ENCODE measurements at places on chromosomes 2 and 18.

DNA sequence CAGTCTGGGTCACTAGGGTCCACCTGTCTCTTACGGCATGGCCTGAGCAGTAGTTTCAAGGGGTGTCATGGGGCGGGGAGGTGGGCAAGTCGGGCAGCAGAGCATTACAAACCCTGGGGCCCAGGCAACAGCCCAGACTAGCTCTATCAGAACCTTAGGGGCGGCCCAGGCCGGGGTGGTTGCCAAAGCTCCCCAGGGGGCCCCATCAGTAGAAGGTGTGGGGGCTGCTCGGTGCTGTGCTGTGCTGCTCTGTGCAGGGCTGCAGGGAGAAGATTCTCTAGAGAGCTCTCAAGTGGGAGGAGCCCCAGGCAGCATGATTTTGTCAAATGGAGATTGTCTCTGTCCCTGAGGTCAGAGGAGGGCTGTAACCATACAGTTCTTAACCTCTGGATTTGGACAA lies 36.4 kb upstream of the SLC14A1 start:
- no peak for DNase-seq

DNA sequence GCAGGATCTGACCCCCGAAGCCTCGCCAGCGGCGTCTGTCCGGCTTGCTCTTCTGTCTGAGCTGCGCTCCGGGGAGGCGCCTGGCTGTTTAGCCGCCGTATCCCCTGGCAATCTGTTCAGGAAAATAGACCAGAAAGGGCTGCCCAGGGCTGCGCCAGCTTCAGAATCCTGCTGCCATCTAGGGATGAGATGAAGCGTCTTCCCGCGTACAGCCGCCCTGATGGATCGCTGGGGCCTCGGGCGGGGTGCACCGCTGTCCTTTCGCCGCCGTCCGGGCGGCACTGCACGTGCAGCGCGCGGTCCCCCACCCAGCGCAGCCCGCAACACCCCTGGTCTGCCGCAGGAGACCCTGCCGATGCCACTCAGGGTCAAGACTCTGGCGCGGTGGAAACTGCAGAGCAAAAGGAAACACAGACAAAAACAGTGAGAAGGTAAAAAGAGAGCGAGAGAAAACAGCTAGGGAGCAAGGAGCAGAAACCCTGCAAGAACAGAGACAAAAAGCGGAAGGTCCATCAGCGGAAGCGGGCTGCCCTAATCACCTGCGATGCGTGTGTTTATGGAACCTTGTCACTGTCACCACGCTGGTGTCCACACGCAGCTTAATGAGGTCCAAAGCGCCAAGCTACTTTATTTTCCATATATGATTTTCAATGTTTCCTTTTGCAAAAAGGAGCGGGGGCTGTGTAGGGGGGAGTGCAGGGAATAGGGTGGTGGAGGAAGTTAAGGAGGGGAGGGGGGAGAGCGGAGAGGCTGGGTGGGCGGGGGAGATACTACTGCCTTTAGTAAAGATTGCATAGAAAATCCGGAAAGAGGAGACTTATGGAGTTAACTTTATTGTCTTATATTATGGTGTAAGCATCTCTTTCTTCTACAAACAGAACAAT lies 2113.3 kb upstream of the PIK3C3 start:
- no peak for DNase-seq

DNA sequence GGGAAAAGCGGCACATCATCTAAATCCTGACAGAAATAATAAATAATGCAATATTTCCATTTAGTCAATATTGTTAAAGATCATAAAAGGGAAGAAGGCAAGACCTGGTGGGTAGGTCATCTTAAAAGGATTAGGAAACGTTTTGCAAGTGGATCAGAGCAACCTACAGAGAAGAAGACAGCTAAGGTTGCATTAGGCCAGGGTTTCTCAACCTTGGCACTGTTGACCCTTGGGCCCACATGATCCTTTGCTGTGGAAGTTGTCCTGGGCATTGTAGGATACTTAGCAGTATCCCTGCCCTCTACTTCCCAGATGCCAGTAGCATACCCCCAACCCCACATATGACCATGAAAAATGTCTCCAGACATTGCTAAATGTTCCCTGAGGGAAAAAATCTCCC lies 55.0 kb downstream of the KLF7 start:
- DNase-seq: no peak

DNA sequence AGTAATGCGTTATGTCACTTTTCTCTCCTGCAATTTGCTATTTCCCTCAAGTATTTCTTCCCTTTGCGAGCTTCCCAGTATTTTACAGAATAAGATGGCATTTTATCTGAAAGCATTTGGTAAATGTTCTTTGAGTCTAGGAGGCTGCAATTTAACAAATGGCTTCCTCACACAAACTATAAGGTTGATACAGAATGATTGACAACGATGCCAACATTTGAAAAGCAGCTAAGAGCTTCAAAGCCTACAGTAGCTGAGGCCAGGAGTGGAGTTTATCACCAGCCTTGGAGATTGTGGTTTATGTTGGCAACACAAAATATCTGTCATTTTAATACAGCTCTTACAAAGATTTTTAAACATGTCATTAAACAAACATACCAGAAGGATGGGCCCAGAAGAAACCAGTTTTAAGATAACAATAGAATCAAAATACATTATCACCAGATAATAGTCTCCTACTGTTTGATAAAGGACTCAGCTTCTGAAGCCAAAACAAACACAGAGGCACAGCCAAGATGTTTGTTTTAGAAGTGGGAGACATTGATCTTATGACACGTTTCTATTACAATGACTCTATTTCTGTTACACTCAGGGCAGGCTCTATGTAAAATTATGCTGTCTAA lies 711.4 kb upstream of the ACVR2A start:
- no peak for DNase-seq

DNA sequence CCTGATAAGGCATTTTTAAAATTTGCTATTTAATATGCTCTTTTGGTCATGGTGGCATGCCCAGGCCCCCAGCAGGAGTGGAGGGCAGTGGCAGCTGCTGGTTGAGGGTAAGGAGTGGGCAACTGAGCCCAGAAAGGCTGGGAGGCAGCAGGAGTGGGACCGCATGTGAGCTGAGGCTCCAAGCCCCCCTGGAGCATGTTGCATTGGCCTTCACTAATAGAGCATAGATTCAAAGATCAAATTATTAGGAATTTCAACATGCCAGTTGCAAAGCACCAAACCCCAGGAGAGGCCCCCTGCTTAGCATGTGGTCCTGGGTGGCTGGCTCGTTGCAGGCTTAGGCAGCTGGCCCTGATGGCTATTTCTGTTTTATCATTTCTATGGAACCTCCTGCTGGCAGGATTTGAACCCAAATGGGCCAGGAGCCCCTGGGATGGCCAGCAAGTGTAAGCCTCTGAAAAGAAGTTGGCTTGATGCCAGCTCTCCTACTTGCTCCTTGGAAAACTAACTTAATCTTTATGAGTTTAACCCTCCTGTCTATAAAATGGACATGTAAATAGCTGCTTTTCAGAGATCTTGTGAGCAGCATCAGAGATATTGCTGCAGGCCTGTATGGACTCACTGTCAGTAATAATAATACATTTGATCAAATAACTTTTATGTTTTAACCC lies 42.1 kb upstream of the TMEM131 start:
- no peak for DNase-seq

- DNase-seq: no peak
Measured at GRCh38 chr2:69490486-69490885, 53.3 kb upstream of the NFU1 start.

DNA sequence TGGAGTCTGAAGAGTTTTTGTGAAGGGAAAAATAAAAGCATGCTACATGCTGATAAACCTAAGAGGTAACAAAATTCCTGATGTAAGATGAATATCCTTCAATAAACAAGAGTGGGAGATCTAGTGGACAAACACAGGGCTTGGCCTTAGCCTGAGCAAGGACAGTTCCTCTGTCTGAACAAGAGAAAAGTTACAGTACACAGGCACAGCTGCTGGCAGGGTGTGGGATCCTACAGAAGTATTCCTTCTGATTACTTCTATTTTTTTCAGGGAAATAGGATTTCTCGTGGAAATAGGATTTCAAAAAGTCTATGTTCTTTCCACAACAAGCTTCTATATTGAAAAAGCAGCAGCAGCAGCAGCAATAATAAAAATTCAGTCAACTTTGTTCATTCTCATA lies 54.1 kb downstream of the NBAS start:
- DNase-seq: no peak

- no peak for DNase-seq
Measured at GRCh38 chr2:111946294-111947114, 48.1 kb downstream of the MERTK start.

DNA sequence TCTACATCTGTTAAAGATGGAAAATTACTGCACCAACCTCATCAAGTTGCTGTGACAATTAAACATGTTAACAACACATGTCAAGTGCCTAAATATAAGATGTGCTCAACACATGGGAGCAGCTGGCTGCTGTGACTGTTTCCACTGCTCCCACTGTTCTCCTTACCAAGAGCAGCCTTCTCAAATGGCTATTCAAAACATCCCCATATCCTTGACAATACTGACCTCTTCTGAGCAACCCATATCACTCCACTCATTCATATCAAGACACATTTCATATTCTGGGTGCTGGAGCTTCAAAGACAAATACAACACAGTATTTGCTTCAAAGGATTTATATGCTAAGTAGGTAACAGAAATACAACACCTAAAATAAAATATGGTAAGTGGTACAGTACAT lies 60.3 kb downstream of the PIAS2 start:
- DNase-seq: no peak

- no peak for DNase-seq
Measured at GRCh38 chr2:107285621-107286299, 399.8 kb upstream of the ST6GAL2 start.
